ENCODE measurements at places on chromosomes 12 and 14.

GRCh38 chr14:99972748-99973466 lies 92.3 kb upstream of the EVL start:
- DNase-seq: no peak

GRCh38 chr14:91925001-91925726 lies 22.3 kb downstream of the FBLN5 start:
- no peak for DNase-seq

GRCh38 chr12:71474791-71475190 lies 35.2 kb downstream of the LGR5 start:
- DNase-seq: no peak

- no peak for DNase-seq
Measured at GRCh38 chr14:54330876-54331275, 65.9 kb upstream of the CDKN3 start.

GRCh38 chr14:52596320-52596719 lies 43.7 kb downstream of the GPR137C start:
- no peak for DNase-seq

- DNase-seq: no peak
Measured at GRCh38 chr14:73287071-73287470, 49.8 kb downstream of the PAPLN start.

GRCh38 chr14:31703056-31703455 lies 141.9 kb downstream of the NUBPL start:
- no peak for DNase-seq

- DNase-seq: no peak
Measured at GRCh38 chr14:94051115-94051514, 25.0 kb downstream of the OTUB2 start.

DNA sequence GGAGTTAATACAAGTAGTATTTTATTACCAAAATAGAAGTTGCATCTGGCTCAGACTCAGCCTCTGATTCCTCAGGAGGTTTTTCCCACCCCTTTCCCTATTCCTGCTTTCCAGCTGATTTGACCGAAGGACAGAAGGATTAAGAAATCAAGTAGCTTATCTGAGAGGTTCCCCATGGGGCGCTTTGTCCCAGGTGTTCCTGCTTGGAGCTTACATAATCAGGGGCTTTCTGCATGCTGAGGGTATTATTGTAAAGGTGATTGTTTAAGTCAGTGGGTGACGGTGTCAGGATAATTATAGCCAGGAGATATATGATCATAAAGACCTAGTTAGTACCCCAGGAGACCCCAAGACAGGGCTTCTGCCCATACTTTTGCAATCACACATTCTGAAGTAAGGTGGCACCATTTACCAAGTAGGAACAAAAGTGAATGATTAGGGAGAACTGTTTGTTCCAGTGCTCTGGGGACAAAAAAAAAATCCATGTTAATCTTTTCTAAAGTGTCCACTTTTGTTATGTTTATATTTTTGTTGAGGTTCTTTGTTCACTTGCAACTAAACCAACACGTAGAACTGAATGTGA lies 921.3 kb downstream of the NRXN3 start:
- no peak for DNase-seq

GRCh38 chr12:93022603-93023340 lies 93.7 kb upstream of the EEA1 start:
- DNase-seq: no peak

DNA sequence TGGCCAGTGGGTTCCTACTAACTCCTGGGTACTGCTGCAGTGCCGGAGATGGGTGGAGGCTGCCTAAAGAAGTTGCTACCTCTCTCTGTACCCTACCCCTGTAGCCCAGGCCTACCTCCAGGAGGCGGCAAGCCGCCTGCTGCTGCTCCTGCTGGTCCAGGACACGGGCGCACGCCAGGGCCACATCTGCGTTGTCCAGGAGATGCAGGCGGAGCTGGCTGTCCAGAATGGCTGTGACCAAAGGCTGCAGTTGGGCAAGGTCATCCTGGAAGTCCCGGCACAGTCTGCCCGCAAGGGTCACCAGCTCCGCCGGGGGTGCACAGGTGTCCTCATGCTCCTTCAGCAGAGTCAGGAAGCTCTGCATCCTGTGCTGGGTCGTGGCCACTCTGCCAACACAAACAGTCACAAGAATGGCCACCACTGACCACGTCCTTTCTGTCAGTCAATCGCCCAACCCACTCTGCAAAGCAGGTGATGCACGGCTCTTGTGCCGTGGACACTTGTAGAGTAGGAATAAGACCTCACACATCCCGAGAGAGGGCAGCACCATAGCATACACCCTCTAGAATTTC lies 1.6 kb downstream of the ANHX start:
- DNase-seq: no peak

DNA sequence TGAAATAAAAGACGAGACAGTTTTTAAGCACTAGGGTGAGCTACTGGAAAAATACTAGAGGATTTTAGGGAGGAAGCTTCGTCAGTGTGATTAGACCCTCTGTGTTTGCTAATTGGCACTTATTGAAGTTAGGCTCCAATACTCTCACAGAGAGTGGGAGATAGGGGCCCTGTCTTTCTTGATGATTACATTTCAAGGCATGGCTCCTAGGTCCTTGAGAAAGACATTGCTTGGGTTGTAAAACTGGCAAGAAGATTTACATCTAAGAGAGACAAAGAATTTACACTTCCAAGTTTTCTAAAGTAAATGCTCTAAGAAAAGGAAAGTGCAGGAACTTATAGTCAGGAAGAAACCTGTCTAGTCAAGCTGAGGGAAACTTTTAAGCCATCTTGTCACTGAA lies 183.2 kb downstream of the C12orf50 start:
- no peak for DNase-seq

DNA sequence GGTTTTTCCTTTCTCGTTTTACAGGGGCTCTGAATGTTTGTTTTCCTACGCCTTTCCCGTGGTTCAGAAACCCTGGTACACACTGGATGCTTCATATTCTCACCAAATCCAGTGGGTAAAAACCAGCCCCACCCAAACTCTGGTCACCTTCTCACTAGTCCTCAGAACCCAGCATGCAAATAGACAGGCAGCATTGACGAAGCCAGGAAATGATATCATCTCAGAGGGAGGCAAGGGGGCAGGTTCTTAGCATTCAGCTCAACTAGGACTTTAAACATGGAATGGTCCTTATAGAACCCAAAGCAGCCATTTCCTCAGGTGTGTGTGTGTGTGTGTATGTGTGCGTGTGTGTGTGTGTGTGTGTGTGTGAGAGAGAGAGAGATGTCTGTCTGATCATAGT lies 142.0 kb downstream of the KCNK10 start:
- DNase-seq: no peak

DNA sequence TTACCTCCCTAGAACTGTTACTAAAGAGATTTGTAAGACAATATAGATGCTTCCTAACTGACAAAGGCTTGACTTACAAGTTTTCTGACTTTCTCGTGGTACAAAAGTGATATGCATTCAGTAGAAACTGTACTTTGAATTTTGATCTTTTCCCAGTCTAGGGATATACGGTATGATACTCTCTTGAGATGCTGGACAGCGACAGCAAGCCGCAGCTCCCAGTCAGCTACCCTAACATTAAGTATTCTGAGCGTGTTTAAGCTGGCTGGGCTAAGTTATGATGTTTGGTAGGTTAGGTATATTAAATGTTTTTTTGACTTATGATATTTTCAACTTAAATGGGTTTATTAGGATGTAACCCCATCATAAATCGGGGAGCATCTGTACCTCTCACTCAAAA lies 55.2 kb upstream of the CDKL1 start:
- no peak for DNase-seq

DNA sequence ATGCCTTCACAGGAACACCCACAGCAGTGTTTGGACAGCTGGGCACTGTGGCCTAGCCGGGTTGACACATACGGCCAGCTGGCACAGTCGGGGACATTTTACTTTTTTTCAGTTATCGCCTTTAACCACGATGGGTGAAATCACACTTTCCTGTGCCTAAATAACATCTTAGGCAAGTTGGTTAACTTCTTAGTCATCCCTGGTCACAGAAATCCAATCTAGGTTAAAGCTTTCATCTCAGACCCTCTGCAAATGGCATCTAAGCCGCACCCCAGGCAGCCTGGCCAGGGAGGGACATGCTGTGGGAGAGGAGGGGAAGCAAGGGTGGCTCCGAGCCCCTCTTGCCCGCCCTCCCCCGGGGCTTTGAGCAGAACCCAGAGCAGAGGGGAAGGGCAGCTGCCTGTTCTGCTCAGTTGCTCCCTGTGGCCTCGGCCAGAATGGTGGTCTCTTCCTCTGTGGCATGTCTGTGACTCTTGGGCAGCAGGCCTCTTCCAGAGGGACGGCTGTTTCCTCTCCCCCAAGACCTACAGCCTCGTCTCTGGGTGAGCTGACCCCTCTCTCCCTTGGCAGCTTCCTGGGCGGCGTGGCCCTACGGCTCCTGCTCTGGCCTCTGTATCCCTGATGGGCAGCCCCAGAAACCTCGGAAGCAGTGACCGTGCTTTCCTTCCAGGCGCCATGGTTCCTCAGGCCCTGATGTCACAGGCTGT lies 85.4 kb upstream of the DYNC1H1 start:
- DNase-seq: no peak

DNA sequence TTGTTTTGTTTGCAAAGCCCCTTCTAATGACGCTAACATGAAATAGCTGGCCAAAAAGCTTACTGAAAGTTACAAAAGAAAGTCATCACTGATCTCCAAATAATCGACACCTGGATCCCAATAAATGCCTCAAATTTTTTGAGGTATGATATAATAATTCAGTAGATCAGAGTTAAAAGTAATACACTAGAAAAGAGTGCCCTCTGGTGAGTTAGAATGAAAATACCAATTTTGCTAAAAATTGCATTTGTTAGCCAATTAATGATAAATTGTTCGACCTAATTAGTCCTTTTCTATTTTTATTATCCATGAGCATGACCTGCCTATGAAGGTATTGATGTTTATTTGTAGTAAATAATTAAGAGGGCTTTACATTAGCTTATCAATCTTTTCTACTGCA lies 78.6 kb downstream of the CEP128 start:
- DNase-seq: no peak

DNA sequence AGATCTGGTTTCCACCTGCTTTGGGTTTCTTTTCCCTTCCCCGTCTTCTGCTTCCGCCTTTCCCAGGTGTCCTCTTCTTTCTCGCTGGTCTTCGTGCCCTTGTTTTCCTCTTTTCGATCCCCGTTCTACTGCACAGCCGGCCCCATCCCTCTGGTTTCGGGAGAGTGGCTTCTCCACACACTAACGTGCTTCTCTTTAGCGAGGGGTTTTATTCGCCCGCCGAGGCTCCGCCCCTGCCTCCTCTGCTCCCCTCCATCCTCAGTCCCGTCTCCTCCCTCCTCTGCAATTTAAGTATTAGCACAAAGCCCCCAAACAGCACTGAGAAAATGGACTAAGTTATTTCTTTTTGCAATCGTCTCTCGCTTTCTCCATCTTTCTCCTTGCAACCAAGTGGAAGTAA lies at the start of gene SLC7A8:
Gene SLC7A8 (minus strand): TSS at position 182 of the 400 bp plus-strand sequence. CDS start 746 bp downstream, outside the sequence.
- DNase-seq: no peak

GRCh38 chr12:67649261-67649569 lies 670 bp downstream of the DYRK2 start:
- DNase-seq: no peak

DNA sequence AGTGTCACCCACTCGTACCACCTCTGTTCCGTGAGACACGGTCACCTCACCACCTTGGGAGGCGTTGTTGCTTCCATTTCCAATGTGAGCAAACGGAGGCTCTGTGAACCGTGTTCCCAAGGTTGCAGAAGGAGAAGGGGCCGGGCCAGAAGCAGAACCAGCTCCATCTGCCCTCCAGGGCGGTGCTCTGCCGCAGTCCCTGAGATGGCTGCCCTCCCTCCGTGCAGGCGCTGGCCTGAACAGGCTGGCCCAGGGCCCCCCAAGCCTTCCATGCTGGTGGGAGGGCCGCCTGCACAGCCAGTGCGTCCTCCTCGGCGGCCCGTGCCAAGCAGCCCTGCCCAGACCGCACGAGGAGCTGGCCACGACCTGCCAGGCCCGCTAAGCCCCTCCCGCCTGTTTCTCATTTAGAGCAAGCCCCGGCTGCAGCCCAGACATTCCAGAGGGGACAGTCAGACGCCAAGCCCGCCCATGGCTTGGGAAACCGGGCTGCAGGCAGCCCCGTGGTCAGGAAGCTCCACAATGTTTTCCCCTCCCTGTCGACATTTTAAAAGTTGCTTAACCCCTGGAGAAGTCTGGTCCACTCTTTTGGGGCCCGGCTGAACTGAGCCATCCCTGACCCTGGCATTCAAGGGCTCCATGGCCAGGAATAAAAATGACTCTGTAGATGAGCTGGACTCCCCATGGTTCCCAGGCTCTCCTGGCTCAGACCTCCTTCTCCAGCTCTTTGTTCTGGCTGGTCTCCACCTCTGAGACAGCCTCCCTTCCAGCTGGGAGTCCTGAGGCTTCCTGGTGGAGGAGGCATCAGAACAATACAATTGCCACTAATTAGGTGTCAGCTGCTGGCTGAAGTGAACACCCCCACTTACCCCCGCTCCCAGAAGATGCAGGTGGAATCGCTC lies 236.0 kb downstream of the BCL11B start:
- DNase-seq: no peak
